ENCODE measurements at places on chromosomes 4 and X.
A peak's percentile ranks its signal among the peaks of the same experiment; 100 is the strongest.

GRCh38 chrX:13046141-13046855, 1.9 kb upstream of the FAM9C start:
- no peak for DNase-seq

DNA sequence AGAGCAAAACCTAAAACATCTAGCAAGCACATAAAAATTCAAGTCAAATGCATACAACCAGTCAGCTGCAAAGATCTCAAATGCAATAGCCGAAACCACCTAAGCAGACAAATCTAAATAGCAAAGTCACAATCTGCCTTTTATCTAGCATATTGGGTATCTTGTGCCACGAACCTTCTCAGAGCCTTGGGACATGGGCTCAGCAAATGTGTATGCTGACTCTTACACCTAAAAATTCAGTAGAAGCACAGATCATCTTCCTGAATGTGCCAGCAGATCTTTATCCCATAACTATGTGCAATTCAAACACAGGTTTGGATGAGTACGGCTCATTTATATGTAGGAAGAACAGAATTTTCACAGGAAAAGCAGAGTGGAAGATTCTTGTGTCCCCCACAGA, 492.1 kb downstream of the INPP4B start:
- no peak for DNase-seq

DNA sequence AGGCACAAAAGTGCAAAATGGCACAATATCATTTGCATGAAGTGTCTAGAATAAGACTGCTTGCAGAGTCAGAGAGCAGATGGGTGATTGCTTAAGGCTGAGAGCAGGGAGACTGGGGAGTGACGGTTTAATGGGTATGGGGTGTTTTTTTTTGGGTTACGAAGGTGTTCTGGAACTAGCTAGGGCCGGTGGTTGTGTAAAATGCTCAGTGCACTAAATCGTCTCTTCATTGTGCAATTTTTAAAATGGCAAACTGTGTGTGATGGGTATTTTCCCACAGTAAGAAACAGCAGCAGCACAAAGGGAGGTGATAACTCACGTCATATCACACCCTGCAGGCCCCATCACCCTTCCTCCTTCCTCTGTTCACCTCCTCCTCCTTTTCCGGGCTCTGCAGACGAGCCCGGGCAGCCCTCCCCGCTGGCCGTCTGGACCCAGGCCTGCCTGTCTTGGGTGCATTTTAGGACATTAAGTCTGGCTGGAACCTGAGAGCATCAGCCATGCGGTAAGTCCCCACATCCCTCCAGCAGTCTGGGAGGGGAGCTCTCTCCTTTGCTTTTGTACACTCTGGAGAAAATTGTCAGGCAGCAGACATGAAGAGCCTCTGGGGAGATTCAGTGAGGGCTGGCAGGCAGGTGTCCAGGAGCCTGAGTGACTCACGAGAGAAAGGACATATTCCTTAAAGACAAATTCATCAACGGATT, 42.7 kb downstream of the ASMT start:
- no peak for DNase-seq

GRCh38 chr4:3145234-3145924, 70.9 kb downstream of the HTT start:
- no peak for DNase-seq

DNA sequence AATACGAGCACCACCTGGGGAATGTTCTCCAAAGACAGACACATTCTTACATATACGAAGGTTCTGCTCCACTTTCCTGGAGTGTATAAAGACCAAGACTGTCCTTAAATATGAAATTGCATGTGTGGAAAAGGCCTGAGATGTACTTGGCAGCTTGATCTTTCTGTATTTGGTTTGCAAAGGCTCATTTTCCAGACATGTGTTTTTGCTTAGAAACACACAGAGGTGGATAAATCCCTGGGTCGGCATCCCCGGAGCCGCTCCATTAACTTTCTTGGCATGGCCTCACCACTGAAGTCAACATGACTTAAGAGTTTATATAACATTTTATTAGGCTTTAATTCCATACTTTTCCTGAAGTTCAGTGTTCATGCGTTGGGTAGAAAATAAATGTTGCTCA, 239.4 kb downstream of the LDB2 start:
- DNase-seq, result peak; percentile 13

GRCh38 chrX:109600237-109600651, 24.7 kb downstream of the KCNE5 start:
- DNase-seq, result peak; percentile 10

DNA sequence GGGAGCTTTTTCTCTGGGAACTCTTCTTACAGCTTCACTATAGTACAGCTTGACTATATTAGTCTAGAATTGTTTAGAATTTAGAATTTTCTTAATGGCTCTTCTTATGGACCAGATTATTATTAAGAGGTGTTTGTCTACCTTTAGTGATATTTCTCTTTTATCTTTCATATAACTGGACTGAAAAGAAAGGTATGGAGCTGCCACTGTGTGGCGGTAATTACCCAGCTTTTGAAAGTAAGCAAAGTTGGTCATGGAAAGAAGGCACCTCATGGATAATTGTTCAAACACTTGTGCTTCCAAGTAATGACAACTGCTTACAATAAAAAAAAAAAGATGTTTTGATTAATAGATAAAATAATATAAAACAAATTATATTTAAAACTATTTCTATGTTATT, 1112.5 kb downstream of the TECRL start:
- DNase-seq, result no peak

- no peak for DNase-seq
Measured at GRCh38 chr4:32460972-32461371, 1740.8 kb downstream of the PCDH7 start.
